ENCODE measurements at places on chromosomes 16 and 17.

DNA sequence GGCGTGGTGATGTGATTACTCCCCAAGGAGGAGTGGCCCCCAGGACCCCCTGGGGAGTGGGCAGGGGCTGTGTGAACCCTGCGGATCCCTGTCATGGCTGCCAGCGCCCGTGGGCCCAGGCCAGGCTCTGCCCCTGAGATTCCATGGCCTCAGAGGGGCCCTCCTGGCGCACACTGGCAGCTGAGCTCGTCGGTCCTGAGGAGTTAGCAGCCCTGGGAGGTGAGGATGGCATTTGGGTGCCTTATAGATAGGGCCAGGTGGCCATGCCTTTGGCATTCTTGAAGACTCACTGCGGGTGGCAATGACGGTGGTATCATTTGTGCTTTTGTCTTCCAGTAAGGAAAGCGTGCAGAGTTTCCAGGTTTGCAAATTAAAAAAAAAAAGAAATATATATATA, 146.8 kb upstream of the GSE1 start:
- DNase-seq = no peak

DNA sequence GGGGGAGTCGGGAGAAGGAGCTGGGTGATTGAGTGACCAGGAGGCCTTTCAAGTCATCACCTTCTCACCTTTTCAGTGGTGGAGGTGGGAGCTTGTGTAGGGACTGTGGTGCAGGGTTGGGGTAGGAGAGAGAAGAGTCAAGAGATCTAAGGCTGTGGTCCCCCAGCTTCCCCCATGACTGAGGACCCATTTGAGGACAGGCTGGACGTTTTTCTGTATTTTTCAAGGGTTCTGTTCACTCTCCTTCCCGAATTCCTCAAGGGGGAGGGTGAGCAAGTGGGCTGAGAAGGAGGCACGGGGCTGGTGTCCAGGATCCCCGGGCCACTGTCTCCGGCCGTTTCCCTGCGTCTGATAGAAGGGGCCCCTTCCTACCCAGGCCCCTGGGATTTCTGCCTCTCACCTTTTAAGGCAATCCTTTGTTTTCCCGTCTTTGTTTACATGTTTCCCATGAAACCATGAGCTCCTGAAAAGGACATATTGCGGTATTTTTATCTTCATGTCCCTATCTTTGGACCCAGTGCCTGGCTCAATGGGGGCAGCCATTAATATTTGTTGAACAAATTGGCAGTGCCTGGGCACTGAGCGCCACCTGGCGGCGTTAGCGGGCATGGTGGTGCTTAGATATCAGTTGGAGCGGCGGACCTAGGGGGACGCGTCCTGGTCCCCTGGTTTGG, 9.2 kb upstream of the CD300A start:
- peak; percentile 73 for DNase-seq

- DNase-seq = no peak
Observed at GRCh38 chr16:87107201-87107600, 210.0 kb downstream of the C16orf95 start.

DNA sequence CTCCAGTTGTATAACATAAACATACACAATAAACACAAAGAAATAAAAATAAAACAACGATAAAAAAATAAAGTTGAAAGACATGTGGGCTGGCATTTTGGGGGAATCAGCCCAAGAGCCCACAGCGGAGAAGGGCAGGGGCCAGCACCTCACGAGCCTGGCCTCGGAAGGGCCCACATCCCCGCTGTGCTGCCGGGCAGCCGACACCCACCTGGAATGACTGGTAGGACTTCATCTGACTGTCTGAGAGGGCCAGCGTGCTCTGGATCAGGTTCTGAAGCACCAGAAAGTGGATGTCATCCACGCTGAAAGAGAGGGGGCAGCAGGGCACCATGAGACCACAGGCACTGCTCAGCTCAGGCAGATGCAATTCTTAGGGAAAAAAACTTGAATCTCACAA, 73.5 kb downstream of the GTF3C1 start:
- DNase-seq = no peak

Measured in activated CD8-positive, alpha-beta memory T cell treated with anti-CD3 and anti-CD28 coated beads, Interleukin-2, amount 50 U/mL, for 4 hours (primary cell).